ENCODE measurements at places on chromosomes 12 and 14.

GRCh38 chr12:5043589-5044419, at the start of gene KCNA5:
Gene KCNA5, plus strand, starts transcription at chr12:5043879. Its CDS starts 269 bp downstream, at chr12:5044148.
- no peak for DNase-seq

- DNase-seq, result no peak
These were observed 85.0 kb downstream of the SYT1 start for GRCh38 chr12:78949532-78949931.

DNA sequence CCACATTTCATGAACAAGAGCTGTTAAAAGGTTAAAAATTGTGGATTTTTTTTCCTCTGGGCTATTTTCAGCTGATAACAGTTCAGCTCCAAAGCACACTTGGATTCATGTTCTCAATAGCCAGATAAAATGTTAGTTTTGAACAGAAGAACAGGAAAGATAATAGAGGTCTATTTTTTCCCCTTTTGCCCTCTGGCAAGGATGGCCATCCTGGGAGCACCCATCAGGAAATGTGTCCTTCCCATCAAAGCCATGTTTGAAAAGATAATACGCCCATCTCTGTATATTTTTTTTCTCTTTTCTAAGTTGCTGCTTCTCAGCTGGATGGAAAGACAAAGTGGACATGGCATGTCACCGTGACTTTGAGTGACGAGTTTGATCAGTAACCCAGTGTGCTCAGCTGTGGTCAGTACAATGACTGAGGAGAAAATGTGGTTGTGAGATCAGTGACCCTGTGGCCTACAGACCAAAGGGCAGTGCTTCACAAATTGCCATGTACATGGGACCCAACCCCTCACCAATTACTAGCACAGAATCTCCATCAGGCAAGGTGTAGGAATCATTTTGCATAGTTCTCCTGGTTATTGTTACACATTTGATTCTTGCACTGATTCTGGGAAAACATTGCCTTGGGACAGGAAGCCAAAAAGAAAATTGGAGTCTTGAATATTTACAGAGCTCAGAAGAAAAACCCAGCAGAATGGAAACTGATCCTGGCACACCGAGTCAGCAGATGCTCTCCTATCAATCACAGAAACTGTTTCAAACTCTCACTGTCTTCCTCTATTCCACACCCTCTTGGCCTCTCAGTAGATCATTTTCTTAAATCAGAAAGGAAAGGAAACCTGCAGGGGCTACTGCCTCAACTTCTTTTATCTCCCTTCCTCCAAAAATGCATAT, 64.3 kb downstream of the ANO6 start:
- no peak for DNase-seq

- DNase-seq, result no peak
These were observed 276.2 kb downstream of the SSPN start for GRCh38 chr12:26471560-26471959.

GRCh38 chr12:101792046-101792931, 38.5 kb downstream of the GNPTAB start:
- DNase-seq, result no peak

GRCh38 chr12:25025260-25025659, 76.4 kb upstream of the BCAT1 start:
- DNase-seq, result no peak

DNA sequence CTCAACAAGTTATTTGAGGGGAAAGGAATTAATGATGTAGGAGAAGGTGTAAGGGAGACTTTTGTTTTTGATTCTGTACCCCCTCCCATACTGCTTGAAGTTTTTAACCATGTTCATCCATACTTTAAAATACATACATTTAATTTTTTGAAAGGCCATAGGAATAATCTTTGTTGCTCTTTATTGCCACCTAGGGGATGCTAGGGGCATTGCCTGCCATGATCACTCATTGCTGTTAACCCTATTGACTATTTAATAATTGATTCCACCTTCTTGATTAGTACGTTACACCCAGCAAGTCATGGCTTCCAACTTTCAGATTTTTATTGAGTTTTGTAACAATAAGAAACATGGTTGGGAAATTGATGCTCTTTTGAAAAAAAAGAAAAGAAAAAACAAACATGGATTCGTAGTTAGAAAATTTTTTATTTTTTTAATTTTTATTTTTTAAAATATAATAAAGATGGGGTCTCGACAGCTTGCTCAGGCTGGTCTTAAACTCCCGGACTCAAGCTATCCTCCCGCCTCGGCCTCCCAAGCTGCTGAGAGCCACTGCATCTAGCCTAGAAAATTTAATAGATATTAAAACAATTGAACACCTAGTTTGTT, 8.5 kb upstream of the PRKAB1 start:
- DNase-seq, result no peak

DNA sequence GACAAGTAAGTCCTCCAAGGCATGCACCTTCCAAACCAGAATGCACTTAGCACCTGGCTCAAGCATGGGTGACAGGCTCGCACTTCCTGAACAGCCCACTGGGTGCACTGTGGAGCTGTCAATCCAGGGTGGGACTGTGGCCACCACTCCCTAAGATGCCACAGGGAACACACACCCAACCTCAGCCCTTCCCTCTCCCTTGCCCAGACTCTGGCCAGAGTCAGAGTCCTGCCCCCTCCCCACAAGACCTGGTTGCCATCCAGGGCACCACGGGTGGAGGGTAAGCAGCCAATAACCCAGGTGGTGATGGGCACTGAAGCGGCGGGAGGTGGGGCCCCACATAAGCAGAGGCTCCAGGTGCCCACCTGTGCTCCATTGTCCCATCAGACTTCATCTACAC, 160.6 kb downstream of the MYRFL start:
- DNase-seq, result no peak

DNA sequence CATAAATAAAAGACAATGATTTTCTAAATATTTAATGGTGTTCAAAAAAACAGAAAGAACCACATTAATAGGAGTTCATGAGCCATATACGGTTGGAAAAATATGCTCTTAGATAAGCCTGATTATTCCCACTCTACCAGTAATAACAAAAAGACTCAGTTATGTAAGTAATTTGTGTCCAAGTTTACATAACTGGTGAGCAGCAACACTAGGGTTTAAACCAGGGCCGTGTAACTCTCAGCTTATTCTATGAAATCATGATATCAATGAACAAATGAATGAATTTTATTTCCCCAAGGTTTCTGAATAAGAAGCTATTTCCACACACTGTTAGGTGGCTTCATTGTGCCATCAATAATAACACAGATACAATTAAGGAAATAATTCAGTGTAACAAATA, 98.3 kb downstream of the GARIN6 start:
- no peak for DNase-seq

GRCh38 chr14:61435563-61436337, 114.4 kb downstream of the PRKCH start:
- no peak for DNase-seq

- DNase-seq, result no peak
These were observed 1317.0 kb downstream of the TMEM121 start for GRCh38 chr14:106843386-106843785.

- DNase-seq, result no peak
These were observed 3.0 kb upstream of the KRT6A start for GRCh38 chr12:52496054-52496453.

- no peak for DNase-seq
These were observed 36.7 kb downstream of the PRICKLE1 start for GRCh38 chr12:42552822-42553221.

- DNase-seq, result no peak
These were observed 371.7 kb downstream of the DPF3 start for GRCh38 chr14:72521968-72522741.

DNA sequence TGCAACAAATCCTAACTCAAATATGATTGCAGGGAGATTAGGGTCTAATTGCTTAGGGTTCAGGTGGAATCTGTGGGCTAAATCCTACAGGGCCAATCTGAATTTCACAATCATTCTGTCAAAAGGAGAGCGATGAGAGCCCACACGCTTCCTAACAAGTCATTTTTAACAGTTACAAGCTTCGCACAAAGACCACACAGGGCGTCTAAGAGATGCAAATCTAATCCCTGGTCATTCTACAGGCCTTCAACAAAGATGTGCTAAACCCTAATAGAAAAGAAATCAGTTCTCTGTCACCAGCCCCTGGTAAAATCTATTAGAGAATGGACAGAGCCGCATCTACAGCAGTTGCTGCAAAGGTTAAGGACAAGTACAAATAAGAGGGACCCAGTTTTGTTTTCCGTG, 15.3 kb downstream of the NKX2-1 start:
- no peak for DNase-seq

DNA sequence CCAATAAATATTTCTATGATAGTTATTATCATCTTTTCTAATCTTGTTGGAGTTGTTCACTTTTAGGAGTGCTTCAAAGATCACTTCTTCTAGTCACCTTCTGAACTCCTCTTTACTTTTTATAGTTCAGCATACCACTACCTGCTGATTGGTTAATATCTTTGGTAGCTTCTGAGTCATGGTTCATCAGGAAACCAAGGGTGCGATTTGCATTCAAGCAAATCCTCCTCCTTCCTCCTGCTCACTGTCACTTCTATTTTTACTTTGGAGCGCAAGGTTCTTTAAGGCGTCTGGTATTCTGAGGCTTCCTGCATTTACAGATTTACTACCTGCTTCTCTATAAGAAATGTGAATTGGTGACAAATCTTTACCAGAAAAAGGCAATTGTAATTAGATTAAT, 24.0 kb downstream of the SYT1 start:
- DNase-seq, result no peak

DNA sequence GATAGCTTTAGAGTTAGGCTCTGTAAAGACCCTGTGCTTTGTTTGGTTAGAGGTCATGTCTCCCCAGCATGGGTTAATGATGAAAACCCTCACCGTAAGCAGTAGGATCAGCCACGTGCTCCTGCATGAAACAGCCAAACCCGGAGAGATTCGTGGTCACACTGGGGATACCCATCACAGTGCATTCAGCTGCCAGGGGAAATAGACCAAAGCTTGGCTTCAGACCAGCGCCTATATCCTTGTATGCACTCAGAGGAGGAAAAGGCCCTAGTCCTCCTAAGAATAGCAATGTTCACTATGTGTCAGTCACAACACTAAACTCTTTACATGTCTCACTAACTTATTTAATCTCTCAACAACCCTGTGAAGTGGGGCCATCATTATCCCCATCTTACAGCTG, 16.3 kb downstream of the SPX start:
- DNase-seq, result no peak

DNA sequence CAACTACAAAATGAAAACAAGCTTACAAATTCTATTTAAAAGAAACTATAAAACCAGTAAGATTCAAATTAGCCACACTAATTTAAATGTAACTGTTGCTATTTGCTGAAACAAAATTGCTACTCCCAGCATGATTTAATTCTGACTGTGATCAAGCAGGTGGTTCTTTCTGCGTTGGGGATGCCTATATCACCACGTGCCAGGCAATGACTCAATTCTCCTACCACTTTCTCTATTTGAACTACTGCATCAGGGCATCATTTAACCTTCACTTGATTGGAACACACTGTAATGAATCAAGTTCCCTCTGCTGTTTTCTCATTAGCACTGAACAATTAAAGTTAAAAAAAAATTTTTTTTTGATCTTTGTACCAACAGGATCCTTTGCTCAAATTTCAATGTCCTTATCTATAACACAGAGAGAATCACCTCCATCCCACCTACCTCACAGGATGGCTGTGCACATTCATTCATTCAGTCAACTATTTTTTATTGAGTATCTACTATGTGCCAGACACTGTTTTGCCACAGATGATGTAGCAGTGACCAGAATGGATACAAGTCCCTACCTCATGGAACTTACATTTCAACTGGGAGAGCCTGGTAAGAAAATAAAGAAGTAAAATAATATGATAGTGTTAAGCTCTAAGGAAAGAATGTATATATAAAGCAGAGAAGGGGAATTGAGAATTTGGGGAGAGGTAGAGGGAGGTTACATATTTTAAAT, 8.0 kb upstream of the ACTN1 start:
- no peak for DNase-seq

DNA sequence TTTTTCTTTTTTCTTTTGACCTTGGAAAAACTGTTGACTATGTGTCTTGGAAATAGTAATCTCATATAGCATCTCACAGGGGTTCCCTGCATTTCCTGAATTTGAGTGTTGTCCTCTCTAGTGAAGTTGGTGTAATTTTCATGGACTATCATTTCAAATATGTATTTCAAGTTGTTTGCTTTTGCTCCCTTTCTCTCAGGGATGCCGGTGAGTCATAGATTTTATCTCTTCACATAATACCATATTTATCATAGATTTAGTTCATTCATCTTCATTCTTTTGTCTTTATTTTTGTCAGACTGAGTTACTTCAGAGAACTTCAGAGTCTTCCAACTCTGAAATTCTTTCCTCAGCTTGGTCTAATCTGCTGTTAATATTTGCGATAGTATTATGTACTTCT, 1320.6 kb downstream of the LRFN5 start:
- DNase-seq, result no peak

DNA sequence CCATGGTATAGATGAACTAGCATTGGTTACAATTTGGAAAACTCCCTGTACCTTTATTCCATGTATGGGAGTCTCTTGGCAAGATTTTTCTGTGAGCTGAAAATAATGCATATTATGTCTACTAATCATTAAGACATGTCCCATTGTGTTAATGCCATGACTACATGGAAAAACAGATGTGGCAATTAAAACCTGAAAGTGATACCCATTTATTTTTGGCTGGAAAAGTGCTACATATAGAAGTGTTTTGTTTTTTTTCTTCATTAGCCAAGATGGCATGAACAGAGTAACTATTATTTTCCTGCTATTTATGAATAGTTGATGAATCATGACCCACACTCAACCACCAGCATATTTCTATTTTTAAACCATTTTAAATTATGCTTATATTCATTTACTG, 58.2 kb downstream of the ALG10B start:
- no peak for DNase-seq

DNA sequence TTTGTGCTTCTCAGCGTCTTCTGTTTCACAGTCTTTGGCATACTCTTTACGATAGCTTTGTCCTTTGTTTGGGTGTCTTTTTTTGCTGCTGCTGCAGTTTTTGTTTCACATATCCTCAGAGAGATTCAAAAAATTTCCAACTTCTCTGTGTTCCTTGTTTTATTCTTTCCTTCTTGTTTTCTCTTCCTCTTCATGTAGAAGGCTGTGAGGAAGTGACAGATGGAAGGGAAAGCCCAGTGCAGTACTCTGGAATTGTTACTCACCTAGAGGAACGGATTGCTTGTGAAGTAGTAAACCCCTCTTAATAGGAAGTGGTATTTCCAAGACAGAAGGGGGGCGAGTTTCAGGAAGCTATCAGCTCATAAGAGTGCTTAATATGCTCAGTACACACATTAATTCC, 1.7 kb downstream of the CREBL2 start:
- DNase-seq, result no peak

DNA sequence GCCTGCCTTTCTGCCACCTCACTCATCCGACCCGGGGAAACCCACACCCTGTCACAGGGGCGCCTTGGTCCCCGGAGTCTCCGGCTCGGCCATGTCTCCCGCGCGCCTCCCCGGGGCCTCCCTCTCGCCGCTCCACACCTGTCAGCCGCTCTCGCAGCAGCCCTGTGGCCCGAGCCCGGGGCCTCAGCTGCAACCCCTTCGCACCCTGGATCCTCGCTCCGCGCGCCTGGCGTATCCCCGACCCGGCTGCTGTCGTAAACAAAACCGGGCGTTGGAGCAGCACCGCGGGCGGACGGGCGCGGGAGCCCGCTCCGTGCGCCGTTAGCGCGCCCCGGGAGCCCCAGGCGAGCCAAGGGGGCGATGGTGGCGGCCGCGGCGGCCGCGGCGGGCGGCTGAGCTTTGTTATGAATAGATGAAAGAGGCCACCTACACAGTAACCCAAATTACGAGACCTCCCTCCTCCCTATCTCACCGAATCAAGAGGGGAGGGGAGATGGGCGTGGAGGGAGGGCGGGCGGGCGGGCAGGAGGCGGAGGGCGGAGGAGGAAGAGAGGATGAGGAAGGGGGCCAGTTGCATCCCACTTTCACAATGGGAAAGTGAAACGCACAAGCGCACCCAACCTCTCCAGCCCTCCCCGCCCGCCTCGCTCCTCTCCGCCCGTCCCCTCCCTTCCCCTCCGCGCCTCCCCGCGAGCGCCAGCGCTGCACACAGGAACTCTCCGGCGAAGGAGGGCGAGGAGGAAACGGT, at the start of gene PLXNC1:
Gene PLXNC1, plus strand, starts transcription at position 587 of the 748 bp plus-strand sequence. CDS start 395 bp downstream, outside the sequence.
- no peak for DNase-seq
